ENCODE measurements at places on chromosomes 6 and 20. TPM values are rescaled to one million over a fixed set of nuclear protein-coding genes. Genes with fewer than 3 reads are reported as not detected.

Gene PSMB9
- total RNA-seq = 89.1 TPM

Gene CDH4
- total RNA-seq = under 0.01 TPM

Gene CENPW
- 28.9 TPM for total RNA-seq

Gene MOG
- not detected for total RNA-seq

Gene ARMH2
- total RNA-seq = not detected

Gene TMEM170B
- 3.6 TPM for total RNA-seq

Gene SYNDIG1
- total RNA-seq = 0.30 TPM

Gene LGSN
- total RNA-seq = not detected

Gene GHRH
- total RNA-seq = not detected

Gene C20orf141
- total RNA-seq = not detected

Gene CEP162
- 14.7 TPM for total RNA-seq
